NCI-H1930 (cell line): ENCODE measurements at places on chromosomes 6 and 20.

DNA sequence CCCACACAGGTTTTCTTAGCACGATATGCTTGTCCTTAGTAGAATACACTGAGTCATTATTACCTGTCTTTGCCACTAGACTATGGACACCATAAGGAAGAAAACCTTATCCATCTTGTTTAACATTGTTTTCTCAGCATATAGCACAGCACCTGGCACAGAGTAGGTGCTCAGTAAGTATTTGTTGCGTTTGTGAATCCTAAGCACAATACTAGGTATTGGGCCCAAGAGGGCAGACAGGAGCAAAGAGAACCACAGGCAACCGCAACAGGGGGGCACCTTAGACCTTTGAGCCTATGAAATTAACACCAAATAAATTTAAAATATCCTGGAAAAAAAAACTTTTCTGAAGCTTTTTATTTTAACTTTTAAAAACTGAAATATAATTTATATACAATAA lies 3.7 kb upstream of the NCOA6 start:
- DNase-seq = no peak

GRCh38 chr6:117674503-117674902 lies 766 bp upstream of the NUS1 start:
- DNase-seq = no peak

DNA sequence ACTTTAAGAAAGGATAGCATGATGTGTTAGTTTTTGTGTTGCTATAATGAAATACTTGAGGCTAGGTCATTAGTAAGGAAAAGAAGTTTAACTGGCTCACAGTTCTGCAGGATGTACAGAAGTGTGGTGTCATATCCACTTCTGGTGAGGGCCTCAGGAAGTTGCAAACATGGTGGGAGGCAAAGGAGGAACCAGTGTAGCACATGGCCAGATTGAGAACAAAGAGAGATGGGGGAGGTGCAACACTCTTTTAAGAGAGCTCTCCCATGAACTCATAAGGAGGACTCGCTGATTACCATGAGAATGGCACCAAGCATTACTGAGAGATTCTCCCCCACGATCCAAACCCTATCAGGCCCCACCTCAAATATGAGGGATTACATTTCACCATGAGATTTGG lies 265.4 kb downstream of the RIMS1 start:
- DNase-seq = no peak

DNA sequence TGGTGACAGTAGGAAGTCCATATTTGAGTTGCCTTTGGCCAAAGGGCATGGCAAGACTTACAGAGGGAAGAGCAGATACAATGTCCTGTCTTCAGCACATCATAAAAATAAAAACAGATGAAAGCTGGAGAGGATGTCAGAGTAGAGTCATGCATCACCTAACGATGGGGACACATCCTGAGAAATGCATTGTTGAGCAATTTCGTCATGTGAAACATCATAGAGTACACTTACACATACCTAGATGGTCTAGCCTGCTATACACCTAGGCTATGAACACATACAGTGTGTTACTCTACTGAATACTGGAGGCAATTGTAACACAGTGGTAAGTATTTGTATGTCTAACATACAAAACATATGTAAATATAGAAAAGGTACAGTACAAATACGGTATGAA lies 75.6 kb downstream of the VEGFA start:
- DNase-seq = no peak

- DNase-seq = no peak
Measured at GRCh38 chr6:81749707-81750106, 2.8 kb downstream of the TENT5A start.

DNA sequence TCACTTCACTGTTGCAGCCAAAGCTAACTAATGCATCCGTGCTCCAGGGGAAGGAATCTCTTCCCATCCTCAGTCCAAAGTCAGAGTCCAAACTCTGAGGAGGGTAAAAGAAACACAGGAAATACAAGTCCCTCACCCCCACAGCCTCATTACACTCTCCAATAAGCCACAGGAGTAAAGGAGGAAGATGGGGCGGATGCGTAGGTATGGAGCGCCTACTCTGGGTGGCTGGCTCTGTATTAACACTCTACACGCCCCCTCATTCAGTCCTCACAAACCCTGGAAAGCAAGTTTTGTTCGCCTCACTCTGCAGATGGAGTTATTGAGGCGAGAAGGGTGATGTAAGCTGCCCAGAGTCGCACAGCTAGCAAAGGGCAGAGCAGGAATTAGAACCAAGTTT lies 242.9 kb downstream of the NRN1 start:
- DNase-seq = no peak

GRCh38 chr20:17594443-17594842 lies 24.6 kb downstream of the DSTN start:
- no peak for DNase-seq

GRCh38 chr20:57030611-57031600 lies 235.5 kb downstream of the BMP7 start:
- DNase-seq = no peak

DNA sequence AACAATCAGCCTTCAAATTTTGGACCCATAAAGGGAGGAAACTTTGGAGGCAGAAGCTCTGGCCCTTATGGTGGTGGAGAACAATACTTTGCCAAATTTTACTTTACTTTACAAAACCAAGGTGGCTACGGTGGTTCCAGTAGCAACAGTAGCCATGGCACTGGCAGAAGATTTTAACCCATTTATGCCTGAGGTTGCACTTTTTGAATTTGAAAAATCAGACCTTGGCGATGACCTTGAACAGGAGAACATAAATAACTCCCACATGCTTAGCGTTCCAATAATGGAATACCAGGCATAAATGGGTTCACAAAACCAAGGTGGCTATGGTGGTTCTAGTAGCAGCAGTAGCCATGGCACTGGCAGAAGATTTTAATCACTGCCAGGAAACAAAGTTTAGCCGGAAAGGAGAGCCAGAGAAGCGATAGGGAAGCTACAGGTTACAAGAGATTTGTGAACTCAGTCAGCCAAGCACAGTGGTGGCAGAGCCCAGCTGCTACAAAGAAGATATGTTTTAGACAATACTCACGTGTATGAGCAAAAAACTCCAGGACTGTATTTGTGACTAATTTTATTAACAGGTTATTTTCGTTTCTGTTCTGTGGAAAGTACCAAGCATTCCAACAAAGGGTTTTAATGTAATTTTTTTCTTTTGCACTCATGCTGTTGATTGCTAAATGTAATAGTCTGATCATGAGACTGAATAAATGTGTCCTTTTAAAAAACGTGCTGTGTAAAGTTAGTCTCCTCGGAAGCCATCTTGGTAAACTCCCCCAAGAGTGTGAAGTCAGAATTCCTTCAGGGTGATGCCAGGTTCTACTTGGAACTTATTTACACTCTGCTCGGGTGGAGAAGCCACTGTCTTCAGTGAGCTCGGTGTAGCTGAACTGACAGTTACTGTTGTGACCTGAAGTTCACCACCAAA lies 6.7 kb downstream of the SFT2D1 start:
- no peak for DNase-seq

DNA sequence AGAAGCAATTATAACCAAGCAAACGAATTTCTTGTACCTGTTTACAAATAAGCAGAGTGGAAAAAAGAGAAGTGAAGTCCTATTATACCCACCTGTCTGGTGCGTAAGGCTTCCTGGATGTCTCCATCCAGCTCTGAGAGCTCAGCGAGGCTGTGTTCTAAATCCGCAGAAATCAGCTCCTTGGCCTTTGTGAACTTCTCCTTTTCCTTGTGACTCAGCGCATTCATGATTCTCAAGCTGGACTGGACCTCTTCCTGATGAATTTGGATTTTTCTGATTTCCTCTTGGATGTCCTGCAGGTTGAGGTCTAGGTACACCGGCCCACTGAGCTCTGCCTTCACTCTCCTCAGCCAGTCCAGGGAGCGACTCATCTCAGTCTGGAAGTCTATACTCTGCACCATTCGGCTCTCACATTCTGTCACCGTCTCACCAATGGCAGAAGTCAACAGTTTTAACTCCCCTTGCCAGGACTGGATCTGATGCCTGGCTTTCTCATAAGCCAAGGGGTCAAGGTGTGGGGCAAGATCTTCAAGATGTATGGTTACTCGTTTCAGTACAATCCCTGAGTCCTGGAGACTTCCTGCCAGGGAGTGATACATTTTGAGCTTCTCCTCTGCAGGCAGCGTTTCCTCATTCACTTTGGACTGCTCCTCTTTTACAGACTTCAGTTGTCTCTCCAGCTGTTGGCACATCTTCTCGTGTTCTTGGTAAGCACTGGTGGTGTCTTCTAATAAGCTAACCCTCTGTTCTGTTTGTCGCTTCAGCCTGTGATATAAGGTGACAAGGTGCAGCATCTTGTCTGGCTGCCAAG lies 307.3 kb downstream of the SYNE1 start:
- no peak for DNase-seq

- DNase-seq = no peak
Measured at GRCh38 chr20:24776755-24777271, 172.3 kb upstream of the CST7 start.

GRCh38 chr6:26022737-26023136 lies 60.1 kb downstream of the TRIM38 start:
- no peak for DNase-seq

GRCh38 chr6:124055963-124056362 lies 252.3 kb downstream of the NKAIN2 start:
- DNase-seq = peak; percentile 17

GRCh38 chr20:1684872-1685271 lies 27.3 kb upstream of the SIRPG start:
- DNase-seq = no peak

GRCh38 chr20:37907677-37908401 lies 4.9 kb downstream of the VSTM2L start:
- DNase-seq = peak; percentile 43

DNA sequence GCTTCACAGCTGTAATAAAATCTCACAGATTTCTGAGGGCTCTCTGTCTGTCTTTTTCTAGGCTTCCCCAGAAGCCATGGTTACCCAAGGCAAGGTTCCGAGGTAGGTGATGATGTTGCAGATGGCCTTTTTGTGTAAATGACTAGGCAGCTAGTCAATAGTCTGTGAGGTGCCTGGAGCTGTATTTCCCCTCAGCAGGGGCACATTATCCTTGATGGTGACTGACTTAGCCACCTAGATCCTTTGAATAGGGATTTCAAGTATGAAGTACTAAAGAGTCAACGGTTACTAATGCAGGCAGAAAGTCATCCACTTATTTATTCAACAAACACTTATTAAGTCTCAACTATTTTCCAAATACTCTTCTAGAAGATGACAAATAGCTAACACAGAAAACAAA lies 49.3 kb upstream of the L3MBTL3 start:
- no peak for DNase-seq

- DNase-seq = no peak
Measured at GRCh38 chr6:6722195-6722594, 133.7 kb downstream of the LY86 start.

DNA sequence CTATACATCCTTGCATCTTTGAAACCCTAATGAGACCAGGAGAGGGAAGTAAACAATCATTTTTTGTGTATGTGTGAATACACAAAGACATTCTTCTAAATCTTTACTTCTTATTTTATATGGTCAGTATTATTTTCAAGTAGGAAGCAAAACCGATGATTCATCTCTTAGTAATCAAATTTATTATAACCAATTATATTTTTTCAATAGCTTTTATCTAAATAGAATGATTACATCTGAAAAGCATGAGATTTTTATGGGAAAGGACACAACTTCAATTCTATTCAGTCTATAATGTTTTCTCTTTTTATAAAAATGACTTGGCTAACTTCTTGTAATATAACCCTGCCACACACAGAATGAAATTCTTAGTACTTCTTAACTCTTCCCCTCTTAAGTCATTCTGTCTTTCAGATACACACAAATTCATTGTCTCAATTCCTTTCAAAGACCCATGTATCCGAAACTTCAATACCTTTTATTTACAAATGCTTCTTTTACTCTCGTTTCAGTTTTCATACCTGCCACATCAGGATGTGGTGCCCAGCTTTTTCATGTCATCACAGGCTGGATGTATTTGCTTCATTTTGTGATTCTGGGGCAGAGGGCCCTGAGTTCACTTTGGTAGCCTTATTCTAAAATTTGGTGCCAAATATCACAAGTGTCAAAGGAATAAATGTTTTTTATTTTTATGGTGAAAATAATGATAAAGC lies 227.0 kb downstream of the PHF3 start:
- no peak for DNase-seq

DNA sequence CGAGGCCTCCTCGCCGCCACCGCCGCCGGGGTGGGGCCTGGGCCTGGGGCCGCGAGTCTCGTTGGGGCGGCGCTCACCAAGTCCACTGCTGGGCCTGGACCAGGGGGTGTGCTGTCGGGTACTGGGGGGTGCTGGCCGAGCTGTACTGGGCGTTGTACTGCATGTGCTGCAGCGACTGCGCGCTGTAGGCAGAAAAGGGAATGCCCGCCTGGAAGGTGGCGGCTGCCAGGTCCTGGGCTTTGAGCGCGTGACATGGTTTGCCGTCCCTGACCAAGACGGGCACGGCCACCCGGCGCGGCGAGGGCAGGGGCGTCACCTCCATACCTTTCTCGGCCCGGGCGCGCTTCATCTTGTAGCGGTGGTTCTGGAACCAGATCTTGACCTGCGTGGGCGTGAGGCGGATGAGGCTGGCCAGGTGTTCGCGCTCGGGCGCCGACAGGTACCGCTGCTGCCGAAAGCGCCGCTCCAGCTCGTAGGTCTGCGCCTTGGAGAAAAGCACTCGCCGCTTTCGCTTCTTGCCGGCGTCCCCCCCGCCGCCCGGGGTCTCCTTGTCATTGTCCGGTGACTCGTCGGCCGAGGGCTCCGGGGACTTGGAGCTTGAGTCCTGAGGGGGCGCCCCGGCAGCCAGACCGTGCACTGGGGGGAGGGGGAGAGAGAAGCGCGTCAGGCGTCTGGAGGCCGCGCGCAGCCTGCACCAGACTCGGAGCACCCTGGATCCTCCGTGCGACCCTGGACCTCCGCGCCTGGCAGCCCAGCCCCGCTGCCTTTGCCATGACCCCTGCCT lies 1.8 kb downstream of the NKX2-2 start:
- no peak for DNase-seq

DNA sequence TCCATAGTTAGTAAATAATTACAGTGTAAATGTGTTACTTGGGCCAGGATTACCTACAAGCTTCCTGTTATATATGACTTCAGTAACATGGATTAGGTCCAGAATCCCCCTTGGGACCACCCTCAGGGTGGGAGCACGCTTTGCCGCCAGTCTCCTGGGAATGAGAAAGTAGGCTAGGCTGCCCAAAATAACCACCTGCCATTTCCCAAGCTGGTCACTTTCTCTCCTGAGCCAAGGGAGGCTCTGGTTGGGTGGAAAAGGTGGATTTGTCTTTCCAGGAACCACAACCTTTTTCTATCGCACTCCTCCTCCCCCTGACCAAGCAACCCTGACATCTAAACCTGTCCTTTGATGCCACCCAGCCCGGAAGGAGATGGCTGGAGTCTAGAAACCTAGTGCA lies 9.6 kb upstream of the RIMS4 start:
- DNase-seq = no peak
